D341Med (cell line): ENCODE measurements at places on chromosomes 3 and 15.

DNA sequence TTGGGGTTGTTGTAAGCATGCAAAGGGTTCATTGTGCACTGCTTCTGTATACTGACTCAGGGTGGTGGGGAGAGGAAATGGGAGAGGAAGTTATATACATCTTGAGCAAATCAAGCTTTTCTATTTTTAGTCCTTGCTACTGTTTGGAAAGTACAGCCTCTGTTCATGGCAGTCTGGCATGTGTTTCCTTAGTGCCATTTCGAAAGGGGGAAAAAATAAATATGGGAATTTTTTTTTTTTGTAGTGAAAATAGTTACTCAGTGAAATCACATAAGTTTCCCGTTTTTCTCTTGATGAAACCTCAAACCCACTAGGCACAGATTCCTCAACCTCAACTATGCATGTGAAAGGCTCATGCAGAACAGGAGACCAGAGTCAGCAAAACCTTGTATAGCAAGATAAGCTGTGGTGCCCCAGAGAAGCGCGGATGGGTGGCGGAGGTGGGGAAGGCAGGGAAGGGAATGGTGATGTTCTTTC lies 353.3 kb downstream of the LPP start:
- no peak for DNase-seq

DNA sequence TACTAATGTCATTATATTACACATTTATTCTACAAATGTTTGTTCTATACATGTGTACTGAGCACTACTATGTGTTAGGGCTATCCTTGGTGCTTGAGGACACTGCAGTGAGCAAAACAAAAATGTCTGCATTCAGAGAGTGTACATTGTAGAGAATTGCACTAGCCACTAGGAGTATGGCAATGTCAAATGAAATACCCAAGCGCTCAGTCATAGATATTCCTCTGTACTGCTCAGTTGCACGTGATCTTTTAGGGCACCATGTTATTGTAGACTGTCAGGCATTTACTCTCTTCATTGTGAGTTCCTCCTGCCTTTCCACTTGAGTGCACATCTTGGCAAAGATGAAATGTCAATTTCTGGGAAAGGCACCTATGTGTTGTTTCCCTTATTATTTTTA lies 36.8 kb downstream of the FNDC3B start:
- DNase-seq, result no peak

DNA sequence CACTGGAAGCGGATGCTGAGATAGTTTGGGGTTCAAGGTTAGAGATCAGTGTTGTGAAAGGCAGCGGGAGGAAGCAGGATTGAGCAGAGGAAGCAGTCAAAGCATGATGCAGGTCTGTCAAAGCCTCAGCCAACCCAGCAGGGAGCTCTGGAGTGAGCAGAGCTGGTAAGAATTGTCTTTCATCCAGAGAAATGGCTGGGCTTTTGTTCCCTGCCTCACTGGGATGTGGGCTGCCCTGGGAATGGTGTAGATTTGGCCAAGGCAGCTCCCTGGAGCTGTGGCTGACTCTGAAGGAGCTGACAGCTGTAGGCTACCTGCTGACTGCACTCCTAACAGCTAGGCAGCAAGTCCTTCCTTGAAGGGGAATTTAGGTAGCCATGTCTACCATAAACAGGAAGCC lies 61.9 kb upstream of the STXBP5L start:
- DNase-seq, result no peak

GRCh38 chr3:43478118-43478785 lies 143.6 kb downstream of the ANO10 start:
- no peak for DNase-seq

- no peak for DNase-seq
Observed at GRCh38 chr3:182450942-182451787, 342.1 kb upstream of the ATP11B start.

- no peak for DNase-seq
Observed at GRCh38 chr3:156317462-156318074, 197.2 kb downstream of the KCNAB1 start.

DNA sequence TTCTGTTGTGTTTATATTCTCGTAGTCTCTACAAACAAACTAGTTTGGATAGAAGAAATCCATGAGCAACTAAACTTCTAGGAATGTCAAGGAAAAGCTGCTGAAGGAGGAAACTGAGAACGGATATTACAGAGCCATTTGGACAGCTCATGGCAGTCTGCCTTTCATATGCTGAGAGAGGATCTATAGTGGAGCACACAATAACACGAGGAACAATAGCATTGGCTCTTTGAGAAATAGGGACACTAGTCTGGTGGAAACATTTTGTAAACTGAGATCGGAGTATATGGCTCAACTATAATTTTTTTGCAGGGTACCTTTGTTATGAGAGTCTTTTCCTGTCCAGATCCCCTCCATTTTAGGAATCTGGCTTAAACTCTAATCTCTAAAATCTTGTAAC lies 200.5 kb downstream of the CLSTN2 start:
- no peak for DNase-seq

GRCh38 chr3:22835041-22835440 lies 368.1 kb upstream of the UBE2E2 start:
- no peak for DNase-seq

- no peak for DNase-seq
Observed at GRCh38 chr15:75544359-75544758, 34.8 kb downstream of the PTPN9 start.

DNA sequence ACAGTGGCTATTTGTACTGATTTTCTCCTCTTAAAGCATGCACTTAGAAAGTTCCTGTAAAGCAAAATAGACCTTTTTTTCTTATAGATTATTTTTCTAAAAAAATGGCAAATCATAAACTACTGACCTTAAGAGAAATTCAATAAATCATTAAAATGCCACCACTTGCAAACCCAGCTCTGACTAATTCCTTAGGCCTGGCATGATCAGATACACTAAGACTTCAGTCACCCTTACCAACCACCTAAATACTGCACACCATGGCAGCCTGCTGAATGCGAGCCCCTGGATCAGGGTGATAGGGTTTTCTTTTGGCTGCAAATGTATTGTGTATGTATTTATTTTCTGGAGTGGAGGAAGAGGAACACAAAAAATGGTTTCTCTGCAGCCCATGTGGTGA lies 370.6 kb upstream of the TBL1XR1 start:
- DNase-seq, result no peak

DNA sequence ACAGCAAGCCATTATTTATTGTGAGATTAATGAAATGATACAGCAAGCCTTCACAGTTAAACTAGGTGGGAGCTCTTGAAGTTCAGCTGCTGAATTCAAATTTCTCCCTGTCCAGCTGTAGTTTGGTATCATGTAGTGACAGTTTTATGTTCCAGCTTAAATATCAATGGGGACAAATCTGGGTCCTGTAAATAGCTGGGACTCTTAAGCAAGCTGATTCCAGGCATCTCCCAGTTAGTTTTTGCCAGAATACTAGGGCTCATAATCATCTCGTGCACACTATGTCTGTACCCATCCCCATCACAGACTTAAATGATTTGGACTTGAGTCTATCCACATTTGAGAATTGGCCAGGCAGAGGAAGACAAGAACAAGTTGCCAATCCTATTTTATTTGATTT lies 27.9 kb upstream of the NIT2 start:
- no peak for DNase-seq

GRCh38 chr3:40996382-40996781 lies 202.9 kb upstream of the CTNNB1 start:
- DNase-seq, result no peak

GRCh38 chr15:68235022-68235421 lies 5.5 kb upstream of the CLN6 start:
- no peak for DNase-seq

DNA sequence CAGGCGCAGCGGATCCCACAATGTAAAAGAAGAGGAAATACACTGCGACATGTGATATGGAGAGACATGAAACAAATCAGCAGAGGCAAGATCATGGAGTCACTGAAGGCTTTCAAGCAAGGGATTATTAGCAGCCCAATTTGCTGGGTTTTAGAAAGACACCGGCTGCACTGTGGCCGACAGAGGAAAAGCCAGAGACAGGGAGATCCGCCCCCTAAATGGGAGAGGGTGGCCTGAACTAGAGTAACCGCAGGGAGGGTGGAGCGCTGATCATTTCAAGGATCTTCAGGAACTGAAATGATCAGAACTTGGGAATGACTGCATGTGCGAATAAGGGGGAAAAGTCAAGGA lies 612 bp upstream of the C15orf40 start:
- no peak for DNase-seq

GRCh38 chr15:70210528-70210927 lies 112.8 kb upstream of the TLE3 start:
- DNase-seq, result no peak

DNA sequence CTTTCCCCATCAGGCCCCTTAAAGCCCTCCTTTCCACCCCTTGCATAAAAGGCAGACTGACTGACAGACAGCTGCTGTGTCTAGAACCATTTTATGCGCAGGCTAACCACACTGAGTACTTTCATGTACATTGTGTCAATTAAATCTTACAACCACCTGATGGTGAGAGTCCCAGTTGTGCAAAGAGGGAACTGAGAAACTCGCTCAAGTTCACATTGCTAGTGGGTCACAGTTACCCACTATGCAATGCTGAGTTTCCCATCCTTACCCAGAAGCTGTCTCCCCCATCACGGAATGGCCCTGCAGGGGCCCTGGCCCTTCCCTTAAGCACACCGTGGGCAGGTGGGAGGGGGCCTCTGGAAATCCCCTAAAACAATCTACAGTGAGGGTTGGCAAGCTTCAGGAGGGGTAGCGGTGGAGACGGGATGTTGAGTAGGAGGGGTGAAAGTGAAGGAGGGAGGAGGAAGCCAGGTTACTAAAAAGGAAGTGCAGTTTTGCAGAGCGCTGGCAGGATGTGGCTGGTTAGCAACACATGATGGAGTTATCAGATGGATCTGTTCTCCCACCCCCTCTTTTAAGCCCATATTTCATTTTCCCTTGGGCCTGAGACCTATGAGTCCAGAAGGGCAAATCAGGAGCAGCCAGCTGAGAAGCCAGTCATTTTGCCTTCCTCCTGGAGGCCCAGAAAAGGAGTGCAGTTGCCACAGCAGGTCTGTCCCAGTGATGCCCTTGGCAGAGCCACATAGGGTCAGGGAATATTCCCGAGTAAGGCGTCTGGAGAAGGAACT lies 30.0 kb downstream of the STARD5 start:
- DNase-seq, result no peak

GRCh38 chr3:23991683-23992628 lies 46.9 kb downstream of the NR1D2 start:
- peak; percentile 77 for DNase-seq

GRCh38 chr3:190621927-190622326 lies 108.0 kb downstream of the IL1RAP start:
- DNase-seq, result no peak
